ENCODE measurements at places on chromosomes 1 and 21. TPM values are rescaled to one million over a fixed set of nuclear protein-coding genes. Genes with fewer than 3 reads are reported as not detected.

- no peak overlapping the region for H3K4me3 ChIP-seq
- DNase-seq, result no peak
- H3K27me3 ChIP-seq, result no peaks in the 10 kb centered on the region
Measured at GRCh38 chr1:222241410-222241809, 306.5 kb downstream of the HHIPL2 start.

DNA sequence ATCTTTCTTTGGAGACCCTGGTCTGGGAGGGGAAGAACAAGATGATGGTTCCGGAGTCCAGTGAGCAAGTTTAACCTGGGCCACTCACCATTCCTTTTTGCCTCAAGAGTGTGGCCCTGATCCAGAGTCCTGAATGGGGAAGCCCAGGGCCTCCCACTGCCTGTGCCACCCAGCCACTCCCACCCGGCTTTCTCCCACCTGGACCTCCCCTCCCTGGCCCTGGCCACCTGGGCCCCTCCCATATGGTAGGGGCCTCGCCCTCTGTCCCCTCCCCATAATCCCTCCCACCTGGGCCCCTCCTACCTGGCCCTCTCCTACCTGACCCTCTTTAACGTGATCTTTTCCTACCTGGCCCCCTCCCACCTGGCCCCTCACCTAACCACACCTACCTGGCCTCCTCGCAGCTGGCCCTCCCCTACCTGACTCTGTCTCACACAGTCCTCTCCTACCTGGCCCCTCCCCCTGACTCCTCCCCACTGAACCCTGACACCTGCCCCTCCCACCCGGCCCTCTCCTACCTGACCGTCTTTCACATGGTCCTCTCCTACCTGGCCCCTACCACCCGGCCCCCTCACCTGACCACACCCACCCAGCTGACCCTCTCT is 220.7 kb upstream of the VAMP3 start:
- no peaks in the 10 kb centered on the region for H3K27me3 ChIP-seq
- no peaks in the 10 kb centered on the region for H3K36me3 ChIP-seq
- DNase-seq, result peak; percentile 80
- no peak overlapping the region for H3K27ac ChIP-seq

GRCh38 chr21:32389337-32390015 is 3.3 kb downstream of the URB1 start:
- no peak overlapping the region for H3K4me3 ChIP-seq
- H3K27ac ChIP-seq, result no peak overlapping the region
- DNase-seq, result no peak
- H3K4me1 ChIP-seq, result peaks cover 24% of the 10 kb centered on the region
- H3K27me3 ChIP-seq, result no peaks in the 10 kb centered on the region

DNA sequence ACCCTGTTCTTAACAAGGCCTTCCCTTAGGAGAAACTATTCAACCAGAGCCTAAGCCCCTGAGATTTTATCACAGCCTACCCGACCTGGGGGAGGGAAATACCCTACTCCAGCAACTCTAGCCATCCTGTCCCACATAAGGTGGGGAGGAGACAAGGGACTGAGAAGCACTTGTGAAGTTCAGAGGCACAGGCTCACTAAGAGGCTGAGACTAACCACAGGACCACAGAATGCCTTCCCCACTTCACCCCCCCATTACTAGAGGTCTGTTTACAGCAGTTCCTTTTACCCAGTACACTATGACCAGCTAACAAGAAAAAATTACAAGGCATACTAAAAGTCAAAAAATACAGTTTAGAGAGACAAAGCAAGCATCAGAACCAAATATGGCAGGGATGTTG is 86.8 kb downstream of the TEX35 start:
- no peak for DNase-seq
- no peaks in the 10 kb centered on the region for H3K4me1 ChIP-seq
- no peaks in the 10 kb centered on the region for H3K27me3 ChIP-seq
- H3K27ac ChIP-seq, result no peak overlapping the region
- no peaks in the 10 kb centered on the region for H3K36me3 ChIP-seq
- no peak overlapping the region for H3K4me3 ChIP-seq

- H3K27ac ChIP-seq, result peak overlapping the region; percentile 50
- peak; percentile 56 for DNase-seq
- peaks cover 25% of the 10 kb centered on the region for H3K4me1 ChIP-seq
- no peaks in the 10 kb centered on the region for H3K36me3 ChIP-seq
- H3K4me3 ChIP-seq, result peak overlapping the region; percentile 55
Measured at GRCh38 chr1:167935216-167936067, 1.0 kb upstream of the DCAF6 start.

GRCh38 chr1:53165408-53165961 is 23.0 kb upstream of the SLC1A7 start:
- no peaks in the 10 kb centered on the region for H3K27me3 ChIP-seq
- H3K36me3 ChIP-seq, result no peaks in the 10 kb centered on the region
- no peak overlapping the region for H3K4me3 ChIP-seq

GRCh38 chr21:15514073-15514946 is 215.5 kb upstream of the USP25 start:
- no peaks in the 10 kb centered on the region for H3K36me3 ChIP-seq
- no peaks in the 10 kb centered on the region for H3K4me1 ChIP-seq
- no peaks in the 10 kb centered on the region for H3K27me3 ChIP-seq
- no peak for DNase-seq
- H3K4me3 ChIP-seq, result no peak overlapping the region

DNA sequence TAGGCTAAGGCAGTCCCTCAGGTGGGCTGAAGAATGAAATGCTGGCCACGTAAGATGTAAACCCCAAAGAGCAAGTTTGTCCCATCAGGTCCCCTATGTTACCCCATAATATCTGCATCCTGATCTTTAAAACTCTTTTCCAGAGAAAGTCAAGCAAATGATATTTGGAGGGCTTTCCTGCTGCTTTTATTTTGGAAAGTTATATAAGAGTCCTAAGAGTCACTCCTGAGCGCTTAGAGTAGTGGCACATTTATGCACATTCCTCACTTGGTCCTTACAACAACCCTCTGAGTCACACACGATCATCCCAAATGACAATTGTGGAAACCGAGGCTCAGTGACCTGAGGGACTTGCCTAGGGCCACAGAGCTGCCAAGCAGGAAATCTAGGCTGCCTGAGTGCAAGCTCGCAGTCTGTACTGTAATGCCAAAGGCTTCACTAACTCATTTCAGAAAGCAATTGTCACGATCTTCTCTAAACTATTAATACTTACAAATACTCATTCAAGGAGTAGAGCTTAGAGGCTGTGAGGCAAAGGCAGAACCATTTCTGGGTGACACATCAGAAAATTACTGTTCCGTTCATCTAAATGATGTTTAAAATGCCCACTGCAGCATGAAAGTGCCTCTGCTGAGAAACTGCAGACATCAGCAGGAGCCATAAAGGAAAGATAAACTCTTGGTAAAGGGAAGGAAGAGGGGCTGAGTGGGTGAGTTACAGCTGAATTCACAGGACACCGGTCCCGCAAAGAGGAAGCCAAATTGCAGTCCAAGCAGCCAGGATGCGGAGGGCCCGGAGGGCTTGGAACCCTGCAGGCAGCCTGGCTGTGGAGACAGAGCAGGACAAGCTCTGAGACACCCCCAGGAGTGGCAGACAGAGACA is 30.8 kb downstream of the CAPZB start:
- 0 out of 2 replicates have a peak overlapping the region, but pooled peaks have one; percentile 33 for H3K27ac ChIP-seq
- H3K4me1 ChIP-seq, result peaks cover 60% of the 10 kb centered on the region
- H3K4me3 ChIP-seq, result no peak overlapping the region
- no peak for DNase-seq
- H3K27me3 ChIP-seq, result no peaks in the 10 kb centered on the region

DNA sequence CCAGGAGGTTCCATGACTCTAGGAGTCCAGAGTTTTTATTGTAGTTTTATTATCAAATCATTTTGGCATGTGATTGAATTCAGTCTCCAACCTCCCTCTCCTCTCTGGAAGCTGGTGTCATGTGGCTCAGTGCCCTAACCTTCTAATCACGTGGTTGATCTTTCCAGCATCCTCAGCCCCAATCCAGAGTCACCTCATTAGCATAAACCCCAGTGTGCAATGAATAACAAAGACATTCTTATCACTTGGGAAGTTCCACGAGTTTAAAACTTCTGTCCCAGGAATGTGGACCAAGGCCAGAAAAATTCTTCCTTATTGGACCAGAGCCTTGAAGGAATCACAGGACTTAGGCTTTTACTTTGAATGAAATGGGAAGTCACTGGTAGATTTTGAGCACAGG is 52.2 kb downstream of the KIRREL1 start:
- H3K27ac ChIP-seq, result no peak overlapping the region
- H3K4me1 ChIP-seq, result peaks cover 14% of the 10 kb centered on the region
- H3K27me3 ChIP-seq, result no peaks in the 10 kb centered on the region
- H3K4me3 ChIP-seq, result no peak overlapping the region

- H3K4me3 ChIP-seq, result no peak overlapping the region
- H3K27me3 ChIP-seq, result no peaks in the 10 kb centered on the region
- H3K4me1 ChIP-seq, result no peaks in the 10 kb centered on the region
- DNase-seq, result no peak
- no peak overlapping the region for H3K27ac ChIP-seq
Measured at GRCh38 chr1:82218846-82219245, 418.1 kb downstream of the ADGRL2 start.

DNA sequence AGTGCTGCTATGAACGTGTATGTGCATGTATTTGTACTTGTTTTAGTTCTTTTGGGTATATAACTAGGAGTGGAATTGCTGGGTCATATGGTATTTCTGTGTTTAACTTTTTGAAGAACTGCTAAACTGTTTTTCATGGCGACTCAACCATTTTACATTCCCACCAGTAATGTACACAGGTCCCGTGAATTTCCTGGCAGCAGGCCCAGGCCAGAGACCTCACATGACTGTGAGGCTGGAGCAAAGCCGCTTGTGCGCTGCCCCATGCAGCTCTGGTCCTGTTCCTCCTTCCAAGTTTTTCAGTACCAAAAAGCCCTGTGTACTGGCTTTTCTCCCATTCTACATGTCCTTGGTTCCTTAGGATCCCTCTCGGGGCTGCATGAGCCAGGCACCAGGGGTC is 29.6 kb downstream of the ACOT11 start:
- no peak overlapping the region for H3K27ac ChIP-seq
- no peak overlapping the region for H3K4me3 ChIP-seq
- no peak for DNase-seq
- no peaks in the 10 kb centered on the region for H3K36me3 ChIP-seq
- no peaks in the 10 kb centered on the region for H3K27me3 ChIP-seq

- H3K4me3 ChIP-seq, result no peak overlapping the region
- H3K4me1 ChIP-seq, result no peaks in the 10 kb centered on the region
- peak; percentile 30 for DNase-seq
- H3K27me3 ChIP-seq, result no peaks in the 10 kb centered on the region
Measured at GRCh38 chr1:13737398-13737797, 37.4 kb downstream of the PRDM2 start.

Gene NBPF6
- not detected for total RNA-seq

Gene DNTTIP2
- total RNA-seq, result 55.5 TPM

Measured in GM23338 (cell line).